ENCODE measurements at places on chromosomes 3 and 15.

DNA sequence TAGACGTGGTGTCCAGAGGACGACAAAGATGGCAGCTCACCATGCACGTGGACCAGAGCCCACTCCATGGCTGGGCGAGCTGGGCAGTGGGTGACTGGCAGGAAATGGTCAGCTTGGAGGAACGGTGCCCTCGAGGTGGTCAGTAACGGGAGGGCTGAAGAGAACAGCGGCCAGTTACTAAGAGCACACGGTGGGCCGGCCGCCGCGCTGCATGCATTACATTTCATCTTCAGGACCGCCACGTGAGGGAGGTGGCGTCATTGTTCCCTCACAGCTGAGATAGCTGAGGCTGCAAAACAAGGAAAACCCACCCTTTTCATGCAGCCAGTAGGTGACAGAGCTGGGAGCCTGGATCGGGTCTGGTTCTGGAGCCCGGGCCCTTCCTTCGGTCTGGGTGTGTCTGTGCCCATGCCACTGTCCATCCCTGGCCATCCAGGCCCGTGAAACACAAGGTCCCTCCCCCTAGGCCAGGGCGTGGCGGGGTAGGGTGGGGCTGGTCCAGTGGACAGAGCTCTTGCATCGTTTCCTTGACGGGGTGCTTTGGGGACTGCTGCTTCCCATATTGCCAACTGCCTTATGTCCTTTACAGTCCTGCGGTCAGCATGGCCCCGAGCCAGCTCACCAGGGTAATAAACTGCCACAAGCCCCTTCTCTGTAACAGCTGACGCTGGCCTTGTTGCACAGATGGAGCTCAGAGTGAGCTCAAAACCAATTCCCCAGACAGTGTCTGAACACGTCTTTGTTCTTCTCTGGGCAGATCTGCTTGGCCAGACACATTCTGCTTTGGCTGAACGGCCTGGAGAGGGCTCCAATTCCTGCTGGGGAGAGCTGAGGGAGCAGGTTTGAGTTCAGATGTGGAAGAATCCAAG is 51.8 kb downstream of the RGMA start:
- no peak for DNase-seq

DNA sequence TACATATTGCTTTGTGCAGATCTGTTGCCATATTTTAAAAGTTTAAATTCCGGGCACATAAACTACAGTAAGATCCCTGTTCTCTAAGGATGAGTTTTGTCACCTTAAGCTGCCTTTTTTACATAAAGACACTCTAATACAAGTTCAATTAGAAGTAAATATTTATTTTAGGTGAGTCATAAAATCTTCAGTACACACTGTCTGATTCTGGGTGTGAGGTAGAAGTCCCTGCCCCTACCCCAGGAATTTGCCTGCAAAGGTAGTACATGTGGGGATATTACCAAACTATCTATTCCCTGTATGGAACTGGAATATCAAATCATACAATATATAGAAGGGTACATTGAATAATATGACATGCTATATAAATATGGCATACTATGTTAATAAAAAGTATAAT is 6.3 kb downstream of the SCG3 start:
- DNase-seq = no peak

- DNase-seq = no peak
These were observed 99.8 kb downstream of the MECOM start for GRCh38 chr3:169563775-169564059.

- peak; percentile 6 for DNase-seq
These were observed 808 bp downstream of the ARRDC4 start for GRCh38 chr15:97961067-97961954.

DNA sequence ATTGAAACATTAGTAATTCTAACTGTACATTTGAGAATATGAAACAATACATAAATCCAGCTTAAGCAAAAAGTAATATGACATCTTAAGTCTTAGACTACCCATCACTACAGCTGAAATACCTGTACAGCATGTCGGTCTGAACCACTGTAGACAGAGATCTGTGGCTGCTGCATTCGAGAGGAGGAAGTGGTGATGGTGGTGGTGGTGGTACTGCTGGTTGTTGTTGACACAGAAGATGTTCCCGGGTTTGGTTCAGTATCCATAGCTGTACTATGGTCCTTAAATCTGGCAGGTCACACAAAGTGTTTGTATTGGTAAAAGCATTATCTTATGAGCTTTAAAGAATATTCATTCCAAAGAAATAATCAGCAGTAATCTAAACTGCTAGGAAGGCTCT is 2.9 kb downstream of the PHC3 start:
- no peak for DNase-seq

DNA sequence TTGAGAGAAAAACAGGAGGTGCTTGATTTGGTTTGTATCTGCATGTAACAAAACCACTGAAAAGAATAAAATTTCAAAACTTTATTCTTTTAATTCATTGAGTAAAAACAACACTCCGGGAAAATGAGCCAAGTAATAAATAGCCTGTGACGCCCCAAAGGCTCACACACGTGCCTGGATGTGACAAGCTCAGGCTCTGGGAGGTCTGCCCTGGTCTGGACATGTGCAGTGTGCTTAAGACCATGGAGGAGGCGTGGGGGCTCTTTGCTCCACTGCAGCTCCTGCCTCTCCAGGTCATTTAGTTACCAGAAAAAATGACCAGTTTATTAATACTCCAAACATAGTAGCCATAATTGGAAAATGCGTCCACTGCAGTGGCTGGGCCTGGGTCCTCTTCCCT is 8.6 kb upstream of the NME9 start:
- no peak for DNase-seq

GRCh38 chr3:125142420-125142778 is 70.1 kb downstream of the SLC12A8 start:
- no peak for DNase-seq

All from NCI-H748 treated with DMSO at 0.1 percent for 48 hours (cell line).